ENCODE measurements at places on chromosomes 16 and 17. TPM values are rescaled to one million over a fixed set of nuclear protein-coding genes. Genes with fewer than 3 reads are reported as not detected.
A peak's percentile ranks its signal among the peaks of the same experiment; 100 is the strongest.

DNA sequence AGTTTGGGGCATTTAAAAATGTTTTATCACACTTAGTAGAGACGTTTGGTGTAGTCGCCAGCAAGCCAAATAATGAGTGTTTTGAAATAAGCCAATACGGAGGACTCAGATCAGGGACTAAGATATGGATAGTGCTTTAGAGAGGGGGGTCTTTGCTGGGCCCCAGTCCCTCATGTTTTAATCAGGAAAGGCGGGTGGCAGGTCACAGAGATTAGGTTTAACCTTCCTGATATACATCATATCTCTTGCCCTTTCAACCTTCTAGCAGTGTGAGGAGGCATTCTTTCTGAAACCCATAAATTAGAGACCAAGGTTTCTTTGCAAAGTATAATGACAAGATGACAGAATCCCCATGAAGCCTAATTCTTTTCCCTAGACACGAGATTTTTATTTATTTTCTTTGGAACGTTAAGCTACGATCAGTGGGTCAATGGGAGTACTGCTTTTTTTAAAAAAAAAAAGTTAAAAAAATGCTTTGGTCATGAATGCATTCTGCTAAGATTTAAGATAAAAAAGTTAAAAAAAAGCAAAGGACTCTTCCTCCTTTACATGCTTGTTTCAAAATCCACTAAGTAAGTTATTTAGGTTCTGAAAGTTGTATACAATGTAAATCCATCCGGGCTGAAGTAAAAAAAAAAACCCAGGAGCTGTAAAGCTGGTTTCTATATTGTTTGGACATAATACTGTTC lies 572.1 kb upstream of the SALL1 start:
- DNase-seq, result no peak

- no peak for DNase-seq
Measured at GRCh38 chr16:85660843-85661739, 27.7 kb downstream of the GINS2 start.

DNA sequence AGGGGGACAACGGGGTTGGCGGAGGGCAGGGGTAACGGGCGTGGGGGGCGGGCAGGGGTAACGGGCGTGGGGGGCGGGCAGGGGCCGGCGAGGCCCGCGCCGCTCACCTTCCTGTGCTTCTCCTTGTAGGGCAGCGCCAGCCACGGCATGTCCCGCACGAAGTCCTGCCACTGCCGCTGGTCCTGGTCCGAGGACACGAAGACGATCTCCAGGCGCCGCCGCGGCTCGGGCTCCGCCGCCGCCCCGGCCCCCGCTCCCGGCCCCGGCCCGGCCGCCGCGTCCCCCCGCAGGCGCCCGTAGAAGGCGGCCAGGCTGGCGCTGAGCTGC lies 401 bp downstream of the NXN start:
- no peak for DNase-seq

DNA sequence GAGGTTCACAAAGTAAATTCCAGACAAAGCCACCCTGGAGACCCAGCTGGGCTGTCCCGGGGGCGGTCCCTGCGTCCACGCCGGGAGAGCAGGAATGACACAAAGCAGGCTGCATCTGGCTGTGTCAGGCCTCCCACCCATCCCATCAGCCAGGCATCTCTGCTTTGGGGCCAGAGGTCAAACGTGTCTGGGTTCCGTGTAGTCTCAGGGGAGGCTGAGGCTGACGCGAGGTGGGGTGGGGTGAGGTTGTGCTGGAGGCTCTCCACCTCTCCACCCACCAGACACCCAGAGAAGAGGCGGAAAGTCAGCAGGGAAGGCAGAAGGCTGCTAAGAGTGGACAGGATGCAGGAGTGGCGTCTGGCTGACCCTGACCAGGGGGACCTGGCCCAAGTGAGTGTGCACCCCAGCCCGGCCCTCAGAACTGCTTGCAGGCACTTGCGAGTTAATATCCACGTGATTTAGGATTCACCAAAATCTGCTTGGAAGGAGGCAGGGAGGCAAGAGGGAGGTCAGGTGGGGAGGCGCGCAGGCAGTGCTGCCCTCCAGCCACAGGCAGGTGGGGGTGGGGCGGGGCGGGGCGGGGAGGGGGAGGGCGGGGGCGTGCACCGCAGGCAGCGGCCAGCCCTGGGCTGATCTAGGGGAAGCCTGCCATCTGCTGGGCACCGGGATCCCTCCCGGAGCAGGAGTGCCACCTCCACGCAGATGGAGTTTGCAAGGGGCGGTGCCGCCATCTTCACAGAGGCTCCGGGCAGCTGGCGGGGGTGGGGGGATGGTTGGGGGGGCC lies 44.3 kb downstream of the TBC1D16 start:
- DNase-seq, result peak; percentile 74

DNA sequence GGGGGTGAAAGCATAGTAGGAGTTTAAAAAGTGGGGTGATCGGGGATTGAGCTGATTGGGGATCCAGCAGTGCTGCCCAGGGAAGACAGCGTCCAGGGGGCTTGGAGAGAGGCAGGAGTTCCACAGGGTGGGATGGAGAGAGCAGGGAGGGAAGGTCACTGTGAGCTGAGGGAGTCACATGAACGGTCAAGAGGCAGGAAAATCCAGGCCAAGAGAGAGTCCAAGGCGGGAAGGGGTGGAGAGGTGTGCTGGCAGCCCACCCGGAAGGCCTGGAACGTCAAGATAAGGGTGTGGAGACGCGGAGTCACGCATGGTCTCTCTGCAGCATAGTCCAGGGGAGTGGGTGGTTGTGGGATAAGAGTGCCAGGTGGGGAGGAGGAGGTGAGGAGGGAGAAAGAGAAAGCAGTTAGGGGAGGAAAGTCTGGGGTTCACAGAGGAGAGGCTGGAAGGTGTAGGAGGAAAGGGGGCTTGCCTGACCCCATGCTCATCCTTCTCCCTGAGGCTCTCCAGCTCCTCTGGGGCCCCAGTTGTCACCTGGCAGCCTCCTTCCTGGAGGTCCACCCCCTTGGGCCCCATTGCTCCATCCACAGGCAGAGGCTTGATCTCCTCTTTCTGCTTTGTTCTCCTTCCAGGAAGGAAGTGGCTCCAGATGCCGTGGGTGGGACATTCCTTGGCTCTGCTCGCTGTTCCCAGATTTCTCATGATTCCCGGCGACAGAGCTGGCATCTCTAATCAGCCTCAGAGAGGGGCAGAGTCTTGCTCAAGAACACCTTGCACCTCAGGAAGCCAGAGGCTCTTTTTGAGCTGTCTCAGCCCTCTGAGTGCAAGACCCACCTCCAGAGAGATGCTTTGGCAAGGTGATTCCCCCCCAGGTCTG lies 28.7 kb downstream of the CCR7 start:
- DNase-seq, result no peak

- no peak for DNase-seq
Measured at GRCh38 chr17:35073991-35074627, 10.6 kb upstream of the RFFL start.

GRCh38 chr17:19298569-19299213 lies 61.5 kb downstream of the EPN2 start:
- DNase-seq, result no peak

The CA5A gene
- total RNA-seq, result not detected

The MT3 gene
- 32.5 TPM for total RNA-seq

The DGKE gene
- total RNA-seq, result 11.4 TPM

The MILR1 gene
- total RNA-seq, result 8.8 TPM

The CD300LB gene
- 0.30 TPM for total RNA-seq
